Fibroblast of villous mesenchyme (primary cell): ENCODE measurements at places on chromosomes 6 and 20. TPM values are rescaled to one million over a fixed set of nuclear protein-coding genes. Genes with fewer than 3 reads are reported as not detected.

- DNase-seq = no peak
These were observed 176.7 kb downstream of the REV3L start for GRCh38 chr6:111306104-111306888.

DNA sequence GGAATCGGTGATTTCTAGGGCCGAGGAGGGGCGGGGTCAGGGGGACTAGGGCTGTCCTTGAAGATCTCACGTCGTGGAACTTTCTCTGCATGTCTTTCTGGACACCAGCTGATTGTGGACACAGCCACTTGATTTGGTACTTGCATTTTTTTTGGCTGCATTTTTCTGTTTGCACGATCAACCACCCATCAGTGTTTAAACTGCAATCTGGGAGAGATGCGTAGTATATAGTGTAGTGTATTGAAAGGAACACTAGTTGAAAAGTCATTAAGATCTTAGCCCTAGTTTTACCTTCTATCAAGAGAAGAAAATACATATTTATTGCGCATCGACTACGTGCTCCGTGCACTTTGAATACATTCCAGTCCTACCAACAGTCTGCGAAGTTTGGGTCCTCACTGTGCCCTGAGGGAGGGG, 657 bp downstream of the NT5DC1 start:
- DNase-seq = no peak

GABRR1 gene
- not detected in 2 replicates for total RNA-seq

THBS2 gene
- 374 and 478 TPM in 2 replicates for total RNA-seq

PTK7 gene
- total RNA-seq = 191 and 199 TPM in 2 replicates
